Stimulated activated CD4-positive, alpha-beta T cell treated with anti-CD3 and anti-CD28 coated beads, Interleukin-1b, Interleukin-23, amount 100 ng/mL, for 1 hour (primary cell): ENCODE measurements at places on chromosomes 6 and 20.

GRCh38 chr6:91082311-91082832 is 495.5 kb upstream of the MAP3K7 start:
- DNase-seq: no peak

DNA sequence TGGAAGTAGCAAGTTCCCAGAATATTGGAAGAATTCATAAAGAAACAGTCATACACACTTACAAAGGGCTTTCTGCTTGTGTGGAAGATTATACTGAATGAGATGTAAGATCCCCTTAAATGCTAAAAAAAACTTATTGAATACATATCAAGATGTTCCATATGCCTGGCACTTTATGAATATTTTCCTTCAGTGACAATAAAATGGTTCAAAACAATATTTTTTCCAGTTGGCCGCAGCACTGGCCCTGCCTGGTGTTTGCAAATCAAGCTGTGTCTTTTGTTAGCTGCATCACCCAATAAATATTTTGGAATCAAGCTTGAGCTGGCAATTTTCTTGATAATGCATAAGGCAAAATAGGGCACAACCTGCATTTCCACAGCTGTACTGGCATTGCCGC is 51.2 kb downstream of the CFAP61 start:
- no peak for DNase-seq

DNA sequence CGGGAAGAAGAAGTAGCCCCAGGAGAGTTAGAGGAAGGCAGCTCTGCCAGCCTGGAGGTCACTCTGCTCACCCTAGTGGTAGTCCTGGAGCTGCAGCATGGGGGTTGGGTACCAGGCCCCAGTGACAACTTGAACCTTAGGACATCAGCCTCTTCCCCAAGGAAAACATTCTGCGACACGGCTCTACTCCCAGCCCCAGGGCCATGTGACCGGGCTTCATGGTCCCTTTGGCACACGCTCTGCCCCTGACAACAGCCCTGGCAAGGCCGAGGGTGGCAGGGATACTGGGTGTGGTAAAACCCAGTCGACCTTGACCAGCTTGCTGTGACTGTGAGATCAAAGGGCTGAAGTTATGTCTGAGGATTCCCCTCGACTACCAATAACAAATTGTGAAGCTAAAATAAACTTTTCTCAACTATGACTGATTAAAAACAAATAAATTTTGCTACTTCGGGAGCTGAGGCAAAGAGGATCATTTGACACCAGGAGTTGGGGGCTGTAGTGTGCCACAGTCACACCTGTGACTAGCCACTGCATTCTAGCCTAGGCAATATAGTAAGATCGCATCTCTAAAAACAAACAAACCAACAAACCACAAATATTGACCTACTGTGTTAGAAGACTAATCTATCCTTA is 24.4 kb upstream of the ARID1B start:
- no peak for DNase-seq

DNA sequence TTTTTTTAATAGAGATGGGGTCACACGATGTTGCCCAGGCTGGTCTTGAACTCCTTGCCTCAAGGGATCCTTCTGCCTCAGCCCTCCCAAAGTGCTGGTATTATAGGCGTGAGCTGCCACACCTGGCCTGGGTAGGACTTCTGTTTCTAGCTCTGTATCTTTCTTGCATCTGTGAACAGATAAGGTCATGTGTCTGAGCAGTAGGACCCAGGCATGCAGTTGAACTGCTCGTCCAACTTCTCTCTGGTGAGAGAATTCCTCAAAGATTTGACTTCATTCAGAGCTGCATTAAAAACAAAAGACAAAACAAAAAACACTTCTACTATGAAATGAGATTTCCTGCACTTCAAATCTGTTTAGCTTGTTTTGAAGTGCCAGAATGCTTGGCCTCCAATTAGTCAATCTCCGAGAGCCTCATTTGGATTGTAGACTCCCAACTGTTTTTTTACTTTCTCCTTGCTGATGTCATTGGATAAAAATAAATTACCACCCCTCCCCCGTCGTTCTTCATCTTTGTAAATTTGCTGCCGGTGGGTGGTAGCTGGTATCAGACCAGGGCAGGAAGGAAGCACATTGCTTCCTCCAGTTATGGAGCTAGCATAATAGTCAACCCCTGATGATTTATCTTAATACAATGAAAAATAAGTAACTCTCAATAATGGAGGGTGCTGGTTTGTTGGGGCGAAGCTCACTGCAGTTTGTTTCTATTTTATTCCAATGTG is 17.6 kb downstream of the CD109 start:
- DNase-seq: no peak

- no peak for DNase-seq
Measured at GRCh38 chr6:37487591-37488380, 11.9 kb downstream of the CCDC167 start.

DNA sequence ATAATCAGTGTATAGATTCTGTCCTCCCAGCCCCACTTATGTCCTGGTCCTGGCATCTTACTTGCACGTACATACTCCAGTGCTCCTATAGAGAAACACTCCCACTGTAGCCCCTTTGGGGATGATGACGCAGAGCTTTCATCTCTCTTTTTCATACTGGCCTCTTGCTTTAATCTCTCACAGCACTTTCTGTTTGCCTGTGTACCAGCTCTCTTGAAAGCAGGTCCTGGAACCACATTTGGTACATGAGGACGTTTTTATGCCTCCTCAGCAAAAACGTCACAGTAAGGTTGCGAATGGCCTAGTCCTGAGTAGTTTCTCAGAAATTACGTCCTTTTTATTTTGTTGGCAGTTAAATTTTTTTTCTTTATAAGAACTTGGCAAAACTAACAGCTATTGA is 10.8 kb downstream of the L3MBTL3 start:
- no peak for DNase-seq

- no peak for DNase-seq
Measured at GRCh38 chr6:5401845-5402738, 140.8 kb downstream of the FARS2 start.

DNA sequence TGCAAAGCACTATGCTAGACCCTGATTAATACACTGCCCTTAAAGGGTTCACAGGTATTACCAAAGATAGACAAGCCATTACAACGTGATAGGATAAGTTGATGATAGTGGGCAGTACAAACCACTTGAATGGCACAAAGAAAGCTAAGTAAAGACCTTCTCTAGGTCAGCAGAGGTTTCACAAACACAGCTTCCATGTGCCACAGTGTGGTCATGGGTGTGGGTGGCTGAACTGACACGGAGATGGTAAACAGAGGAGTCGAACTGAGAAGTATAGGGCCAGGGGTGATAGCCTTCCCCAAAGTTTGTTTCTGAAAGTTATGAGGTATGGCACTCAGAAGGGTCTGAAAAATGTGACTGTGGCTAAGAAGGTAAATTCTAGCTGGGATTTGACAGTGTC is 4.3 kb downstream of the ZBTB9 start:
- no peak for DNase-seq
